ENCODE measurements at places on chromosomes 16 and 17.

GRCh38 chr16:64437706-64438324 lies 684.0 kb downstream of the CDH11 start:
- DNase-seq, result no peak

GRCh38 chr17:5804251-5804650 lies 219.9 kb upstream of the NLRP1 start:
- no peak for DNase-seq

DNA sequence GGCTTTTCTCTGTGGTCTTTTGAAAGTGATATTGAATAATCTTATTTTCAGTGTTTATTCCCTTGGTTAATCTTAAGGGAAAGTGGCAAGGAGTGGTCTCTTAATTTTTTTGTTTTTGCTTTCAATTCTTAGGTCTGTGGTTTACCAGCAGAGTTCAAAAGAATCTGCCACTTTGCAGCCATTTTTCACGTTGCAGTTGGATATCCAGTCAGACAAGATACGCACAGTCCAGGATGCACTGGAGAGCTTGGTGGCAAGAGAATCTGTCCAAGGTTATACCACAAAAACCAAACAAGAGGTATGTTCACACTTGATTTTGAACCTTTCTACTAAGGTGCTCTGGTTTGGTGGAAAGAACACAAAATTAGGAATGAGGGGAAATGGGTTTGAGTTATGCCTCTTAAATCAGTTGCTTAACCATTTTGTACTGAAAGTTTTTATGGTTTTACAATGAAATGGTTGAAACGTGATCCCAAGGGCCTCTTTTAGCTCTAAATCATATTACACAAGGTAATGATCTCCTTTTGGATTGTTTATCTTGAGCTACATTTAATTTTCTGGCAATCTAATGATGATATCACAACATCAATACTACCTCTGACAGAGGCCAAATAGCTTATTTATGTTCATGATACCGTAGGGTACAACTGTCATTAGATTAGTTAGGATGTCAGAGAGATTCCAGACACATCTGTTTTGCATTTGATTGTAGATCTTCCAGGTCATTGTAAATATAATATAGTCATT lies 51.6 kb upstream of the CRISPLD2 start:
- no peak for DNase-seq

- no peak for DNase-seq
These were observed 88.6 kb downstream of the RPTOR start for GRCh38 chr17:80633207-80633606.

DNA sequence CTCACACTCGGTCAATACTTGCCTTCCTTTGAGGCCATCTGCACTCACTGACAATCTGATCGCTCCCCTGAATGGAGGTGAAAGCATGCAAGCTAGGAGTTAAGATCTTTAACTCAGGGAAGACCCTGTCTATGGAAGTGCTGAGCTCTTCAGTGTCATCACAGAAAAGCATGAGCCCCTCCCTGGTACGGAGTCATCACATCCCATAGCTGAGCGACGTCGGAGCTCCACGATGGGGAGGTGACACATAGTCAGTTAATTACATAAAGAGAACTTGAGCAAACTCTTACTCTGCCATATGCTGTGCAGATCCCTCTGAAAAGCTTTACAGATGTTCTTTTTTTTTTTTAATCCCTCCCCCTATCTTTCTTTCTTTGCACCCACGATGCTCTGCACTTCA lies 463.2 kb downstream of the WWOX start:
- no peak for DNase-seq

All from AML-193 (cell line).